ENCODE measurements at places on chromosomes 16 and 17.

DNA sequence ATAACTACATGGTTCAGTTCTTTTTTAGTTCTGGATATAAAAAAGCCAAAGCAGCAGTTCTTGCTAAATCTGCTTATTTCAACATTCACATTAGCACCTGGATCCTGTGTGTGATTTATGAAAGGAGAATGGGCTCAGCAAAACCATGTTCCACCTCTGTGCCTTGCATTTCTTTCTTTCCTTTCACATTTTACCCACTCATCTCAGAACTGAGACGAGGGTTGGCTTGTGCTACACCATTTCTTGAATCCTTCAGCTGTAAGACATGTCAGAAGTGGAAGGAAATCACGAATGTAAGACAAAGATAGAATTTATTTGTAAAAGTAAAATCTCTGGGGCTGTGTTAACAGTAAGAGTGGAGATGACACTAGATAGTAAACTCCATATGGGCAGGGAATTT, 1.2 kb upstream of the UTP6 start:
- DNase-seq = no peak

DNA sequence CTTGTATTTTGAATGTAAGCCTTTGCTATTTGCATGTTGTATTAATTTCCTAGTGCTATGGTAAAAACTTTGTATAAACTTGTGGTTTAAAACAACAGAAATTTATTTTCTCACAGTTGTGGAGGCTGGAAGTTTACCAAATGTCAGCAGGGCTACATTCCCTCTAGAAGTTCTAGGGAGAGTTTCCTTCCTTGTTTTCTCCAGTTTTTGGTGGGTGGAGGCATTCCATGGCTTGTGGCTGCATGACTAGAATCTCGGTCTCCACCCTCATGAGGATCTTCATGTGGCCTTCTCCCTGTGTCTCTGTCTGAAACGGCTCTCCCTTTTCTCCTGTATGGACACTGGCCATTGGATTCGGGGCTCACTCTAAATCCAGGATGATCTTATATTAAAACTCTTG, 482.2 kb upstream of the GOT2 start:
- no peak for DNase-seq

- no peak for DNase-seq
These were observed 33.0 kb downstream of the STAT3 start for GRCh38 chr17:42354956-42355843.

GRCh38 chr17:17226451-17227265, 10.3 kb downstream of the FLCN start:
- DNase-seq = no peak

DNA sequence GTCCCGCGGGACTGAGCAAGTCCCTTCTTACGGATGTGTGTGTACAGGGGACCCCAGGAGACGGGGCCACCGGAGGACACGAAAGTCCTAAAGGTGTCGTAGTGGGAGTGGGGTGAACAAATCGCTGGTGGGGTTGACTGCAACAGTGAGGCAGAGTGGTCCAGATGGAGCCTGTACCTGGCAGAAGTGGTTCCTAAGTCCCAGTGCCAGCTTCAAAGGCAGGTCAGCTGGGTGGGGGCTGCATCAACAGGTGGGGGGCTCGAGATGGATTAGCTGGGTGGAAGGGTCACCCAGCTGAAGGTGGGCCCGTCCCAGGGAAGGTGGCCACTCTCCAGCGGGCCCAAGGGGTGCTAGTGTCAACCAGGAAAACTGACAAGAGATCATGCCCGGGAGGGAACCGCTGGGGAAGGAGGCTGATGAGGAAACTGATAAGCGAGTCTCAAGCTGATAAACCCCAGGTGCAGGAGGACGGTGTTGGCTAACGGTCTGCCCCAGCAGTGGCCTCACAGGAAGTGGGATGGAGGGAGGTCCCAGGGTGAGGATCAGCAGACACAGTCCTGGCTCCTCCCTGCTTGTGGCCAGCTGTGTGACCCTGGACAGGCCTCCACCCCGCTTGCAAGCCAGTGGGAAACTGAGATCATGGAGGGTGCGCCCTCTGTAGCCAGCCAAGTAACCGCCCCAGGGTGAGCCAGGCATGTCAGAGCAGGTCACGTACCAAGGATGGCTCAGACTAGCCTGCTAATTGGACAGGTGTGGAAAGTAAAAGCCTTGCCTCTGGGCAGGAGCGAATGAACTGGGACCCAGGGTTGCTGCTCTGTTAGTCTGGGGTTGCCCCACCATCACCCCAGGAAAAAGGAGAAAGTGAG, 1.0 kb downstream of the ORAI3 start:
- no peak for DNase-seq

- no peak for DNase-seq
These were observed 11.0 kb upstream of the EEF2KMT start for GRCh38 chr16:5108505-5109158.

GRCh38 chr17:49707246-49707607, 537 bp downstream of the SLC35B1 start:
- DNase-seq = no peak

DNA sequence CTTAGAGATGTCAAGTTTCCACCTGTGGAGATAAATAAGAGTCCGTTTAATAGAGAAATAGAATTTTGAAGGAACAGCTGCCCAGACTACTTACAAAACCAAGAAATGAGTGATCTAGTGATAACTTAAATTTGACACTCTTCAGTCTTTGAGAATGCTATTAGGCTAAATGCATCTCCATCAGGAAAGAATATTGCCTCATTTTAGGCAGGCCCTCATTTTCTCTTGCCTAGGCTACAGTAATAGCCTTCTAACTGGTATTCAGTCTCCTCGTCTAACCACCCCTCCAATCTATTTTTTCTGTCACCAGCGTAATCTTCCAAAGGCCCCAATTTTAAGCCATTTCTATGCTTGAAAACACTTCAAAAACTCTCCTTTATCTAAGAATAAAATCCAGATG, 537.8 kb upstream of the CA10 start:
- DNase-seq = no peak

DNA sequence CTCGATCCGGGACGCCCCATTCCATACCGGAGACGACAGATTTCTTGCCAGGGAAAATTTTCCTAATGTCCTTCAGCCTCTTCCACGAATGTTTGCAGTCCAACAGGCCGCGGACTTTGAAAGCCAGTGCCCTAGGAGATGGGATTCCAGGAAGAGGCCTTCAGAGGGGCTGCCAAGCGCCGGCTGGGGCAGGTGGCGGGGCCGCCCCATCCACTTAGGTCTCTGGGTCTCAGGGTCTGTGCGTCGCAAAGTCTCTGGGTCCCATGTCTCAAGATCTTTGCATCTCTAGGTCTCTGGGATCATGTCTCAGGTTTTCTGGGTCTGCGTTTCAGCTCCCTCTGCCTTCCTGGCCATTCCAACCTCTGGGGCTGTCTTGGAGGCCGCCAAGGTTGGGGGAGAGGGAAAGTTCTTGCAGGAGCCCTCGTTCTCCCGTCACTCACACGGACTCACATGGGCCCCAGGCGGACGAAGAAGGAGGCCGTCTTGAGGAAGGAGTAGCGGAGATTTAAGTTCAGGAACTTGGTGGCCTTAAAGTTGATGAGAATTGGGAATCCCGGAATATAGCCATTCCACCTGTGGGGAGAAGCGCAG, 7.2 kb downstream of the ALOX12B start:
- no peak for DNase-seq
